ENCODE measurements at places on chromosomes 16 and 17.
A peak's percentile ranks its signal among the peaks of the same experiment; 100 is the strongest.

DNA sequence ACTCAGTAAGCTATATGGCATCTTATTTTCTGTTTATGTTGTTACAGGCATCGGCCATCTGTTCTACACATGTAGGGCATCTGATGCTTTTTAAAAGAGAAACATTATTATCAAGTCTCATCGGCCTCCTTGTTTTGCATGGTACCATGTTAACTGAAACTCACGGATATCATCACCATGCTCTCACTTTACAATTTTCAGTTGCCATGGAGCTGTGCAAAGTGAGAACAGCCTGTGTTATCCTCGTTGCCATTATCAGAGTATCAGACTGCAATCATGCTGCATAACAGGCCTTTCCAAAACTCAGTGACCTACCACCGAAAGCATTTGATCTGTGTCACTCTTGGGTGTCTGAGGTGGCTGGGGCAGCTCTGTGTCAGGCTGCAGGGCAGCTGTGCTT is 110.3 kb downstream of the C17orf67 start:
- DNase-seq: no peak

DNA sequence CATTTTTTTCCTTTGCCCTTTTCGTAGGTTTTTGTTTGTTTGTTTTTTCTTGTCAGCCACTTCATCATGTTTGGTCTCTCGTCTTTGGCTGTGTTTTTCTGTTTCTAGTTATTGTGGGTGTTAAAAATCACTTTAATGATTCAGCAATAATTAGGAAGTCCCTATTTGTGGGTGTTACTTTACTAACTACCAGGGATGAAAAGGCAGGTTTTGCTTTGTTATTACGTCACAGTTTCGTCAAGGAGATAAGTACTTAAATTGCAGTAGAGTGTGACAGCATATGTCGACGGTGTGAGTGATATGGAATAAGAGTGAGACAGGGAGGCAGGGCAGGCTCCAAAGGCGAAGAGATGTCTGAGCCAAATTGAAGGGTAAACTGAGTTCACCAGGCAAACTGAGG is 479.6 kb downstream of the WWOX start:
- no peak for DNase-seq

GRCh38 chr17:47072886-47073285 is 93.8 kb upstream of the RPRML start:
- DNase-seq: no peak

DNA sequence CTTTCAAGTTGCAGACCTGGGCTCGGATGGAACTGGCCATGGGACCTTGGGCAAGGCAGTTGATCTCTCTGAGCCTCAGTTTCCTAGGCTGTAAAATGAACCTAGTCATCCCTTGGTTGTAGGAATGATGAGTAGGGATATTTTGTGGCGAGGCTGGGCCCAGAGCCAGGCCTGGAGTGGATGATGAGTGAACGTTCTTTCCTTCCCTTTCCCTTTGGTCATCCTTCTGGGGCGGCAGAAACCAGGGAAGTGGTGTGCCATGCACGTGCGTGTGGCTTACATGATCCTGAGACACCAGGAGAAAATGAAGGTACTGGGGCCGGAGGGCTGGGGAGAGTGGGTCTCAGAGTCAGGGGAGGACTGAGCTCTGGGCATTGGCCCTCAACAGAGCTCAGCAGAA is 8.4 kb downstream of the FBRS start:
- DNase-seq: no peak

GRCh38 chr17:38333635-38334295 is 10.0 kb downstream of the GPR179 start:
- DNase-seq: no peak

DNA sequence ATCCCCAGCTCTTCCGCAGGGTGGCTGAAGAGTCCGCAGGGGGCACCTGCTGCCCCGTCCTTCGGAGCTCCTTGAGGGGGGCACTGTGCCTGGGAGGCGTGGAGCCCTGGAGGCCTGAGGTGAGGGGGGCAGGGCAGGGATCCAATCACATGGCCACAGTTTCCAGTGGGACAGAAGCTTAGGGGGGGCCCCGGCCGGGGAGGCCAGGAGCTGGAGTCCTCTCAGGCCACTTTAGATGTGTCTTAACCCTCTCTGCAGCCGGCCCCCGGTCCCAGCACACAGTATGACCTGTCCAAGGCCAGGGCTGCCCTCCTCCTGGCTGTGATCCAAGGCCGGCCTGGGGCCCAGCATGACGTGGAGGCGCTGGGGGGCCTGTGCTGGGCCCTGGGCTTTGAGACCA is 10.8 kb downstream of the ZNF213 start:
- DNase-seq: no peak

GRCh38 chr16:16910666-16911065 is 531.7 kb downstream of the NPIPA7 start:
- DNase-seq: no peak

DNA sequence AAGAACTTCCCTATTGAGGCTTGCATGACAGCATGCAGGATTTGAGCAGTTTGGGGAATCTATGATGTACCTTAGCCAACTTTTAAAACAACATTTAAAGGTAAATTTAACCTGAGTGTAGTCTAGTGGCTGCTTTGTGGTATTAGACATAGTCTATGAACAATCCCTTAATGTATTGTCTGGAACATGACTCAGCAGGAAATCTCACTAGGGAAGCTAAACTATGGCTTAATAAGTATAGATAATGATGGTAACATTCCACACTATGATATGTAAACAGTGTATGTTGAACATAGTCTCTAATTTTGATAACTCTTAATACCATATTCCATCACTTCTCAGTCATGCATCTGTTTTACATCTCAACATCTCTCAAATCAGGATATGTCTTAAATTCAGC is 52.1 kb upstream of the SLC12A3 start:
- DNase-seq: no peak

- DNase-seq: peak; percentile 97
Observed at GRCh38 chr16:70800781-70801480, at the start of gene VAC14. VAC14 (minus strand) TSS chr16:70801158; CDS start chr16:70800900, 258 bp downstream.

- no peak for DNase-seq
Observed at GRCh38 chr16:87298857-87299465, 18.2 kb downstream of the C16orf95 start.

GRCh38 chr17:45096141-45096540 is 35.0 kb downstream of the NMT1 start:
- no peak for DNase-seq

GRCh38 chr17:43385046-43385831 is 13.6 kb upstream of the ARL4D start:
- no peak for DNase-seq

GRCh38 chr16:13478991-13479390 is 441.0 kb upstream of the ERCC4 start:
- no peak for DNase-seq

- DNase-seq: no peak
Observed at GRCh38 chr17:864315-864714, 82.2 kb downstream of the MRM3 start.

GRCh38 chr16:8725513-8726178 is 51.2 kb downstream of the ABAT start:
- no peak for DNase-seq

- DNase-seq: no peak
Observed at GRCh38 chr17:61335105-61335844, 64.4 kb upstream of the TBX2 start.

DNA sequence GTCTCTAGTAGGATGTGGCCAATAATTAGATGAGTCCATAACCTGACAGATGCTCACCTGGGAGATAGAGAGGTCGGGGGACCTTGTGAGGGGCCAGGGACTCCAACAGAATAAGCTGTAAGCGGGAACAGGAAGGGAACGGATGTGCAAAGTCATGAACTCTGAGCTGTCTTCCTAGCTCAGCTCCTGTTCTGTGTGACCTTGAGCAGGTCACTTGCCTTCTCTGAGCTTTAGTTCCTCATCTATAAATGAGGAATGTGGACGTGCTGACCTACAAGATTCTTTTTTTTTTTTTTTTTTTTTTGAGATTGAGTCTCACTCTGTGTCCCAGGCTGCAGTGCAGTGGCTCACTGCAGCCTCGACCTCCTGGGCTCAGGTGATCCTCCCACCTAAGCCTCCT is 58.9 kb downstream of the AKAP1 start:
- no peak for DNase-seq

GRCh38 chr16:119835-120491 is 18.5 kb downstream of the NPRL3 start:
- DNase-seq: no peak

GRCh38 chr16:85778873-85779272 is 20.5 kb downstream of the EMC8 start:
- no peak for DNase-seq

- DNase-seq: no peak
Observed at GRCh38 chr16:2787406-2787805, at the start of gene PRSS33. PRSS33 (minus strand) TSS chr16:2787560; CDS start chr16:2786547, 1,013 bp downstream.

- no peak for DNase-seq
Observed at GRCh38 chr16:88536971-88537751, 33.0 kb upstream of the ZC3H18 start.

- no peak for DNase-seq
Observed at GRCh38 chr17:3972281-3972731, 8.1 kb upstream of the ATP2A3 start.

DNA sequence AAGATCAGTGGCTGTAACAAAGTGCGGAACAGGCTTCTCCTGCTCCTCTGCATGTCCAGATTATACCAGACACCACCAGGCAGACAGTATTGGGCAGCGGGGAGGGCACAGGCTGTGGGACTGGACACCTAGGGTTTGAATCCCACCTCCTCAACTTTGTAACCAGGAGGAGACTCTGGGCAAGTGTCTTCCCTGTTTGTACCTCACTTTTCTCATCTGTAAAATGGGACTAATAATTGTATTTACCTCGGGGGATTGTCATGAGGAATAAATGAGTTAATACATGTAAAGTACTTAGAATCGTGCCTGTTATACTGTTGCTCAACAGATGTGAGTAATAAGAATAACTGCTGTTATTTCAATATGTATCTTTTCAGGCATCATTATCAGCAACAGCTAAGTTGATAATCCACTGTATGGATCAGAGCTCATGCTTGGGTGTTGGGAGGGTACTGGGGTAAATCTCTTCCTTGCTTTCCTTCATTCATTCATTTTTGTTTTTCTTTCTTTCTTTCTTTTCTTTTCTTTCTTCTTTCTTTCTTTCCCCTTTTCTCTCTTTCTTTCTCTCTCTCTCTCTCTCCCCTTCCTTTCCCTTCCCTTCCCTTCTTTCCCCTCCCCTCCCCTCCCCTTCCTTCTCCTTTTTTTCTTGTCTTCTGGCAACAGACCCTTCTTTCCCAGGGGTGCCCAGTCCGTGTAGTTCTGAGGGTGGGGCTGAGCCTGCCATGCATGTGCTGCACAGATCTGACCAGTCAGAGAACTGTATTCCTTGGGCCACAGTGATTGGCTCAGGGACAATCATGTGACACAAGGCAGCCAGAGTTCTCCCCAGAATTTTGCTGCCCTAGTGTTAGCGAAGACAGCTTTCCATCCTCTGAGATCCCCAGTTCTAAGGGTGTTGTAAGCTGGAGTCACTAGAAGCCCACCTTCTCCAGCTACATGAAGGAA is 25.3 kb upstream of the BRD7 start:
- no peak for DNase-seq

GRCh38 chr17:44610871-44611270 is 45.4 kb upstream of the MEIOC start:
- DNase-seq: no peak

DNA sequence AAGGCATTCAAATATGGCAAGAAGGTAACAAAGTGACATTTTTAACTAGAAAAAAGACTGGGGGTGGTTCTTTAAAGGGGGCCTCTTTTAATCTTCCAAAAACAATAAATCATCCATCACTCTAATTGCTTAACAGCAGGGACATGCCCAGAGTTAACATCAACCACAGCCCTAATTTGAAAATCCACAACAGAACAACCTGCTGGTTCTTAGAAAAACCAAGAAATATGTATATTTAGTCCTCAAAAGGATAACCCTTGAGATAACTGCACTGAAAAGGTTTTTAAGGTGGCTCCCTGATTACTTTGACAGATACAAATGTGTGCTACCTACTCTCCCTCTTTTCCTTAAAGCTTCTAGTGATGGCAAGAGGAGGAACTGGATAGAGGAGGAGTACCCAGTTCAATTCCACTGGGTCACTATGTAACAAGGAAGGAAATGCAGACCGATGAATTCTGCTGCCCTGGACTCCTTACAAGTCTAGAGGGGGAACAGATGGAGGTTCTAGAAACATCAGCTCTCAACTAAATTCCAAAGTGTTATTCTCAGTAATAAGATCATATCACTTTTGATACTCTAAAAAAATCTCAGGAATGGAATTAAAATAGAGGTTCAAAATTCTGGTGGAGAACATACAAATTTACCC is 54.3 kb downstream of the N4BP1 start:
- no peak for DNase-seq

DNA sequence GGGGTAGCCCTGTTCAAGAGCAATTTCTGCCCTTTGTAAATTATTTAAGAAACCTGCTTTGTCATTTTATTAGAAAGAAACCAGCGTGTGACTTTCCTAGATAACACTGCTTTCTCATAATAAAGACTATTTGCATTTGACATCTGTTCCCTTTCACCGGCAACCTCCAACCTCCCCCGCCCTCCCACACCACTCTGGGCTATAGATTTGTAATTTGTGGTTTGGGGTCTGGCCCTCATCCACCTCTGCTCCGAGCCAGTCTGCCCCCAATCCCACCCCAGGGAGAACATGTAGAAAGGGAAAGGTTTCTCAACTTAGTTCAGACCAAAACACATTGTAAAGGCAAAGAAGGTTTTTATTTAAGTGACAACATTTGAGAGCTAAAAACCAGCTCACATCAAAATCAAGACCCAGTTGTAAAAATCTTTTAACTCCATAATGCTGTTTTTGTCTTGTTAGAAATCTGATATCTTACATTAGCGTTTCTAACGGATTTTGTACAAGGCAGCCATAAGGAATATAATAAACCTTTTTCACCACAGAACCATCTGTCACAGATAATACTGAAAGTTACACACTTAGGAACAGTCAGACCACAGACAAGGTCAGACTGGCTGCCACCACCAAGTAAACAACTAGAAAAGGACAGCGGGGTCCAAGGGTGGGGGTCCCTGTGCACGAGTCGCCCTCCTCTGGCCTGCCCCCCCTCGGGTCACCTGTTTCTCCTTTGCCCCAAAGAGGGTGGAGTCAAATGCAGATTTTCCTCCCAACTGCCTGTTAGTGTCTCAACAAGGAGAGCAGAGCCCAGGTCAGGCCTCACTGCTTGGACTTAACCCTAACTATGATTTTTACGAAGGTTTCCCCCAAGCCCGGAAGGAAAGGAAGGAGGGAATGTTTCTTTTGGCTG is 6.9 kb downstream of the PIMREG start:
- no peak for DNase-seq

DNA sequence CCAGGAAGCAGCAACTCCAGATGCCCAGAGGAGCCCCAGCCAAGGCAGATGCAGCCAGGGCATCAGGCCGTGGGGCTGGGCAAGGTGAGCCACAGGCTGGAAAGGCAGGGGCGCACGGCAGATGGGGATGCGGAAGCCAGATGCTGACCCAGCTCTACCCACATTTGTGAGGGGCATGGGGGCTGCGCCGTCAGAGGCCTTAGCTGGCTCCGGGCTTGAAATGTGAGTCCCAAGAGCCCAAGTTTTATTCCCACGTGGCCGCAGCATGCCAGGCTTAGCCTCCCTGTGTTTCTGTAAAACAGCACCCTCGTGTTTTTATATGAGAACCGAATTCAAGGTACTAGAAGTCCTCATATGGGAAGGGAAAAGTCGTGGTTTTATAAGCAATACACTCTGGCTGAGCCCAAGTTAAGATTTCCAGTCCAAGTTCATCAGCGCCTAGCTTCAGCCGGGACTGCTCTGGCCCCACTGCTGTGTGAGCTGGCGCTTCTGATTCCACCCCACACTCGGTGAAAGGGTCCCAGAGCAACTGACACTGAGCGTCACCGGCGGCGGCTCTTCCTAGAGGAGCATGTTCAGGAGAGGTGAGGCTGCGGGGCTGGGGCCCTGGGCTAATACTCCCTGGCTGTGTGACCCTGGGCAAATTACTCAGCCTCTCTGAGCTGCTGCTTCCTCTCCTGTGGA is 6.7 kb upstream of the C16orf95 start:
- no peak for DNase-seq
